ENCODE measurements at places on chromosomes 12 and 14.

DNA sequence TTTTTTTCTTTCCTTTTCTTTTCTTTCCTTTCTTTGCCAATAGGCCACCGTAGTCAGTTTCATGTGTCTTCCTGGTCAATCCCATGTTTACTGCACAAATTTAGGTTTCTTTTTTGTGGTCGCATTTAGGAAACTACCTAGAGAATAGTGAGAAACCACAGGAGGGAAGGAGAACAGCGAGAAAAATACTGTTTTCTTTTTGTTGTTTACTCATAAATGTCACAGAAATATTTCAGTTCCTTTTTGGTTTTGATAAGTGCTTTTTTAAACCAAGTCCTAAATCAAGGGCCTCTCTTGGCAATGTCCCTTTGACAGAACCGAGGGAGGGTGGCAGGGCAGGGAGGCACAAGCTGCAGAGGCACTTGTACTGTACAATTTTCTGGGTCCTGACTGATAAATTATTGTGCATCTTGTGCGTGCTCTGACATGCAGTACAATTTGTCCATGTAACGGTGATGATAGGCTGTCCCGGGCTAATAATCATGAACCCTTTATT is 326.1 kb downstream of the CACNA1C start:
- no peak for DNase-seq

DNA sequence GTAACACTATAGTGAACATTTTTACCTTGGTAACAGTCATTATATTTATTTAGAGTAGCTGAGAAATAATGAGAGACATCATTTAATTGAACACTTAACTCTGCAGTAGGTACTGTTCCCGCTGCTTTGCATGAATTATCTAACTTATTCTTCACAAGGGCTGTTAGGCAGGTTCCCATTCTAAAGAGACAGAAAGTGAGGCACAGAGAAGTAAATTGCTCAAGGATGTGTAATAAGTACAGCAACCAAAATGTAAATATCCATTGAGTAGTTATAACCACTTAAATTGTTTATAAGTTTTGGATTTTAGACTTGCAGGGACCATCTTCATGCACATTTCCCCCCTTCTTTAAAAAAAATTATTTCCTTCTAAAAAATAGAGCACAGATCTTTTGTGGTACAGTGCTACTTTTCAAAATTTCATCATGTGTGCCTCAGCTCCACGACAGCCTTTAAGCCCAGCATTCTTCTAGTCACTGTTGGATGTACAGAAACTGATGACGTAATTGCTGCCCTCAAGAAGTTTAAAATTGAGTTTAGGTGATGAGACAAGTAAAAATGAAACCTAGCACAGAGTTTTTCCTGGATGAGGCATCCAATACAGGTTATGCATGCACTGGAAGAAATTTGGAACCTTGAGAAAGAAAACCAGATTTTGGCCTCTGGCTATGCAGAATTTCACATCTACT is 6.0 kb upstream of the MANSC4 start:
- DNase-seq = no peak

DNA sequence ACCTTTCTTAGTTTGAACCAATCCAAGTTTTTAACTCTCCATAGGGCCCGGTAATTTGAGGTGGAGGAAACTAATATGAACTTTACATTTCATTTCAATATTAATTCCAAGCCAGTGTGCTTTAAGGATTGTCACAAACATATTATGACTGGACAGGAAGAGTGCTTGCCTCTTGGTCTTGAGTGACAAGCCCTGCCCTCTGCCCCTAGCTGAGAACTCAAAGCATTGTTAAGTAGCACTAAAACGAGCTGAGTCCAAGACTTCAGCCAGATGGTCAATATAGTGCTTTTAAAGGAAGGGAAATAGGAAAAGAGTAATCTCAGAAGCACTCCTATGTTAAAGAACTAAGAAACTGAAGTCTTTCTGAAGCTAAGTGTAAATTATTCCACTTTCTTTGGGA is 17.1 kb downstream of the TRMT5 start:
- no peak for DNase-seq

DNA sequence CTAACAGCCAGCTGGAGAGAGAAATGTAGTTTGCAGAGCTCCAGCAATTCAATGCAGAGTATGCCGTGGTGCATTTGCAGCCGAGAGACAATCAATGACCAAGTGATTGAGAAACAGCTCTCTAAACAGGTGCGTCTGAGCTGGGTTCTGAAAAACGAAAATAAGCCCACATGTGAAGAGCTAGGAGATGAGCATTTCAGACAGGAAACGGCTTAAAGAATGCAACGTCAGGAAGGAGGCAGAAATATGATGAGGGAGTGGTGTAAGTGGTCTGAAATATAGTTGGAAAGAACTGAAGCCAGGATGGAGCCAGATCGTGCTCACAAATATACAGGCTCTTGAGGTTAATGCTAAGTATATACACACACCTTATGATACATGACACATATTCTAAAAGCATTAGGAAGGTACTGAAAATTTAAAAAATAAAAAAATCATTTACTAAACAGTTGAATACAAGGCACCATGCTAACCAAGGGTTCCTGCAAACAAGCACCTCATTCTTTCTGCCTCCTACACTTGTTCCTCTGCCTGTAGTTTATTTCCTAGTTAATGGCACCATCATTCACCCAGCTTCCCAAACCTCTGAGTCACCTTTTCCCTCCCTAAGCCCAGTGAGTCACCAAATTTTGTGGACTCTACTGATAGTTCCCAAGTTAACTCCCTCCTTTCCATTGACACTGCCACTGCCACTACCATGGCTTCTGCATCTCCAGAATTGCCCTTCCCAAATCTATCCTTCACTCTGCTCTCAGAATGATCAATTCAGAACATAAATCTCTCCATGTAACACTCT is 2.3 kb upstream of the GARIN2 start:
- DNase-seq = no peak

DNA sequence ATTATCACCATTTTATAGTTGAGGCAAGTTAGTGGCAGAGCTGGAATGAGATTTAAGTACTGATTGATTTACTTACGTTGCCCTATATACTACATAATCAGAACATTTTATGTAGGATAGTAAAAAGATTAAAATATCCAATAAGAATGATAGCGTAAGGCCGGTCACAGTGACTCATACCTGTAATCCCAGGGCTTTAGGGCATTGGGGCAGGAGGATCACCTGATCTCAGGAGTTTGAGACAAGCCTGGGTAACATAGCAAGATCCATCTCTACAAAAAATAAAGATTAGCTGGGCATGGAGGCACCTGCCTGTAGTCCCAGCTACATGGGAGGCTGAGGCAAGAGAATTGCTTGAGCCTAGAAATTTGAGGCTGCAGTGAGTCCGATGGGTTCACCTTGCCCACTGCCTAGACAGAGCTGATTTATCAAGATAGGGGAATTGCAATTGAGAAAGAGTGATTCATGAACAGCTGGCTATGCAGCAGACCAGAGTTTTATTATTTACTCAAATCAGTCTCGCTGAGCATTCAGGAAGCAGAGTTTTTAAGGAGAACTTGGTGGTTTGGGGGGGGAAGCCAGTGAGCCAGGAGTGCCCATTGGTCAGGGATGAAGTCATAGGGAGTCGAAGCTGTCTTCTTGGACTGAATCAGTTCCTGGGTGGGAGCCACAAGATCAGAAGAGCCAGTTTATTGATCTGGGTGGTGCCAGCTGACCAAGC is 24.7 kb upstream of the SGPP1 start:
- no peak for DNase-seq

DNA sequence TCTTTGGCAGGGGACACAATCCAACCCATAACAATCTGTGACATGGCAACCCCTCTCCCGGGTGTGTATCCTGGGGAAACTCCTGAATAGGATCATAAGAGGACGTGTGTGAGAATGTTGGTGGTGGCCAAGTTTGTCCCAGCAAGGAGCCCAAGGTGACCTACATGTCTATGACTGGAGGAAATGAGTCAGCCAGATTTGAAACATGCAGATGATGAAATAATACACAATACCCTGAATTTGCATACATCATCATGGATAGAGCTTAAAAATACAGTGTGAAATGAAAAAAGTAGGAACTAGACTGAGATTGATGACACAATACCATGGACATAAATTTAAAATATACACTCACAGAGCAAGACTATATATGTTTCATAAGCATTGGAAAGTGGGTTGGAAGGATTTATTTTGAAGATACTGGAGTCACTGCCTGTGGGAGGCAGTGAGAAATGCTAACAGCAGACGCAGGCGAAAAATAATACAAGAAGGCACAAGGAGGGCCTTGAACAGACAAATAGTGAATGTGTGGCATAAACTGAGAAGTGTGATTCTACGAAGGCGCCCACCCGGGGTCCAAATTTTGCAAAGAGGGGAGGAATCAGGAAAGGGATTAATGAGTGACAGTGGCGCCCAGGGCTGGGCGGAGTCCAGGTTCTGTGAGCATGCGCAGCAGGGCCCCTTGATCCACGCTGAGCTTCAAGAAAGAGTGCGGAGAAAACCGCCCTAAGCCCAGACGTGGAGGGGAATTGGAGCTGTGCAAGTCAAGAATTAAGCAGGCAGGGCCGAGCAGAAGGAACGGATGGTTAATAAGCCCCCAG is 7.0 kb upstream of the MAP1LC3B2 start:
- no peak for DNase-seq

GRCh38 chr14:68036202-68036601 is 216.6 kb downstream of the RAD51B start:
- DNase-seq = no peak

- no peak for DNase-seq
These were observed 202.7 kb downstream of the RASSF9 start for GRCh38 chr12:85633491-85633890.

GRCh38 chr14:32719601-32720000 is 219.1 kb upstream of the NPAS3 start:
- no peak for DNase-seq

DNA sequence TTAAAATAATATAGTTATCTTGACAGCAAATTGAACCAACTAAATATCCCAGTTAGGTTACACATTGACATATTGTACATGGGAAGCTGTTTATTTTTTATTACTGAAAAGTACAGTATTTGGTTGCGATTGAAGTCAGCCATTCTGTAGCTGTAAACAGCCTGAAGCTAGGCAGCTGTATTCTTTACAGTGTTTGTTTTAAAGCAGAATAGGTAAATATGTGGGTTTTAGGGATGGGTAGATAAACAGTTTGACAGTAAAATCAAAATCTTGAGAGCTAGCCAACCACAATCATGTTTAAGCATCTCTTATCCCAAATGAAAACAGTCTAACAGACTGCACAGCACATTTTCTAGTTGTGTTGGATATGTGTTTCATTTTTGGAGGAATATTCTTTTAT is 45.7 kb downstream of the TTC6 start:
- DNase-seq = no peak

DNA sequence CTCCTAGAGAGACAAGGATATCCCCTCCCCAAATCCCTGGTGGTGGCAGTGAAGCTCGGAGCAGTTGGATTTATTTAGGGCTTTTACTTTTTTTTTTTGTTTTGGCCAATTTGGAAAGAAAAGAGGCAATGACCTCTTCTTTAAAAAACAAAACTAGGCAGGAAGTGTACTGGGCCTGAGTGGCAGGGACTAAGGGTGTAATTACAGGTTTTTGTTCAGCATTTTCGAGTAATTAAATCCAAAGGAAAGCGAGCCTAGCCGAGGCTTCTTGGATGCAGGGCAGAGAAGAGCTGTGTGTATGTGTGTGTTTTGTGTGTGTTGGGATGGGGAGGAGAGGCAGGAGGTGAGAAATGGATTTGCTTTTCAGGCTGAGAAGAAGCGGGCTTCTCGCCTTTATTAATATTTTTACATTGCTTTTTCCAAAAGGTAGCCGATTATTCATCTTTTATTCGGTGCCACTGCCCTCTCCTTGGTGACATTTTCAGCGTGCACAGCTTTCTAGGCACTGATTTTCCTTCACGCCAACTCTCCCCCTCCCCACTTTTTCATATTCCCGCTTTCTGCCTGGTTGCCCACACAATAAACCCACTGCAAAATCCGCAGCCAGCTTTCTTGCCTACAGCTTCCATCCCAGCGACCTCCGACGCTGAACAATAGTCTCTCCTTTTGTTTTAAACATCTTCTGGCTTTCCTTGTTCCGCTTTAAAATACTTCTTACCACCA is 8.9 kb upstream of the IRF2BPL start:
- DNase-seq = no peak

- DNase-seq = no peak
These were observed 9.8 kb downstream of the CHPT1 start for GRCh38 chr12:101707131-101707782.

GRCh38 chr12:40393026-40393425 is 168.2 kb downstream of the LRRK2 start:
- DNase-seq = no peak

GRCh38 chr12:95143621-95144205 is 70.3 kb upstream of the NR2C1 start:
- DNase-seq = no peak

- DNase-seq = no peak
These were observed 766.2 kb downstream of the FLRT2 start for GRCh38 chr14:86296173-86296572.

DNA sequence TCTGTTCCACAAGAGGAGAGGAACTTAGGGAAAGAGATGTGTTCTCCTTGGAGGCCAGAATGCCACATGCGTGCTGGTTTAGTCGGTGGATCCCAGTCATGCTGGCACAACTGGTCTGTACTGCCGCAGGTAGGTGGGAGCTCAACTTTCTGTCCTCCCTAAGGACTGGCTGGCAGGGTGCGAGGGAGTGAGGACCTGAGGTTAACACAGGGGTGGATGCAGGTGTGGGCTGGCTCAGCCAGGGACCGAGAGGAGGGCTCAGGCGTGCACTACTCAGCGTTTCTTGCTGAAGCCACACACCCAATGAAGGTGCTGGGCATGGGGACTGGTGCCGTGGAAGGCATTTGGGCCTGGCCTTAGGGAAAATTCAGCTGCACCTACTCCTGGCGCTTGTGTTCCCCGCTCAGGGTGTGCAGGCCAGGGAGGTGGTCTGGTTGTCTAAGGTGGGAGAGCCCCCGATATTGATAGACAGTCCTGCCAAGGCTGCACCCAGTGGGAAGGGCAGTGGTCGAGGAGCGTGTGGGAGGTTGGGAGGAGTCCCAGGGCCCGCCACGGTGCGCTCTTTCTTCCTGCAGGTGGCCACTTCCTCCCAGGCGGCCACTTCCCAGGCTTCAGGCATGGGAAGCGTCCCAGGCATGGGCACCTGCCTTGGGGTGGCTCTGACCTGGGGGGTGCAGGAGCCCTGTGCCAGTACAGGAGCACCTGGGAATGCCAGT is 138.4 kb downstream of the ADGRD1 start:
- no peak for DNase-seq

DNA sequence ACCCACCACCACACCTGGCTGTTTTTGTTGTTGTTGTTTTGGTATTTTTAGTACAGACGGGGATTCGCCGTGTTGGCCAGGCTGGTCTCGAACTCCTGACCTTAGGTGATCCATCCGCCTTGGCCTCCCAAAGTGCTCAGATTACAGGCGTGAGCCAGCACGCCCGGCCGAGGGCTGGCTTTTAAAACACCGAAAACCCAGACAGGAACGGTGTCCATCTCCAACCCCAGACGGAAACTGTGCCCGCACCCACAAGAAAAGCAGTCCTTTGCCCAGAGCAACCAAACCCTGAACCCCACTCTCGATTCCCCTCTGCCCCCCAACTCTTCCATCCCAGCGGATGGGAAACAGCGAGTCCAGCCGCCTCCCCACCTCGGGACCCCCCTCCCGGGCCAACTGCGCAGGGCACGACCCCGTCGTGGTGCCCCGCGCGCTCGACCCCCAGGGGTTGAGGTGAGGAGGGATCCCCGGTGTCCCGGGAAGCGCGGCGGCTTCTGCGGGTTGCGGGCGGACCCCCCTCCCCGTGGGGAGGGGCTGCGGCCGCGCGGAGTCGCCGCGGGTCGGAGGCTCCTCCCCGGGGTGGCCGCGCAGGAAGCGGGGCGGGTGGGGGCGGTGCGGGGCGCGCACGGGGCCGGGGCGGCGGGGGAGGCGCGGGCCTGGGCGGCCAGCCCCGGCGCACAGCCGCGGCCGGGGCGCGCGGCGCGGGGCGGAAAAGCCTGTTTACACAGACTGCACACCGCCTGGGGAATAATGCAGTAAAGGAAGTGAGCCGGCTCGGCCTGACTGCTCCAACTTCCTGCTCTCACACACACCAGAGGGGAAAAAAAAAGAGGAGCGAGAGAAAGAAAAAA is at the start of gene ELK3:
ELK3 (plus strand) TSS at position 651 of the 851 bp plus-strand sequence.
- no peak for DNase-seq
